H1 (cell line): ENCODE measurements at places on chromosomes 6 and 20.

DNA sequence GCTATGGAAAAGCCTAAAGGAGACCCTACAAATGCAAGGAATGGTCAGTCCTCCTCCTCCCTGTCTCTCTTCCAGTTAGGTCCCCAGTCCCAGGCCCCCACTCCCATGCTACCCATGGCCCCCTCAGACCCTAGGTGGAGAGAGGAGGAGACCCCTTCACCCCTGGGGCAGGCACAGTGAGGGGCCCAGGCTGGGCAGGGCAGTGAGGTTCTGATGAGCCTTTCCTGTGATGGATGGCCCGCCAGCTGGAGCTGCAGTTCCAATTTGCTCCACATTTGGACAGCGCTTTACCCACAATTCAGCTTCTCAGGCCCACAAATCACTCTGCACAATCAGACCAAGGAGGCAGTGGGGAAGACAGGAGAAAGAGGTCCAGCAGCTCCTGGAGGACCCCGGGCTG, 37.3 kb upstream of the MLN start:
- H3K36me3 ChIP-seq: no peaks in the 10 kb centered on the region
- peaks cover 15% of the 10 kb centered on the region for H3K4me1 ChIP-seq
- no peak overlapping the region for H3K27ac ChIP-seq
- no peak for DNase-seq

DNA sequence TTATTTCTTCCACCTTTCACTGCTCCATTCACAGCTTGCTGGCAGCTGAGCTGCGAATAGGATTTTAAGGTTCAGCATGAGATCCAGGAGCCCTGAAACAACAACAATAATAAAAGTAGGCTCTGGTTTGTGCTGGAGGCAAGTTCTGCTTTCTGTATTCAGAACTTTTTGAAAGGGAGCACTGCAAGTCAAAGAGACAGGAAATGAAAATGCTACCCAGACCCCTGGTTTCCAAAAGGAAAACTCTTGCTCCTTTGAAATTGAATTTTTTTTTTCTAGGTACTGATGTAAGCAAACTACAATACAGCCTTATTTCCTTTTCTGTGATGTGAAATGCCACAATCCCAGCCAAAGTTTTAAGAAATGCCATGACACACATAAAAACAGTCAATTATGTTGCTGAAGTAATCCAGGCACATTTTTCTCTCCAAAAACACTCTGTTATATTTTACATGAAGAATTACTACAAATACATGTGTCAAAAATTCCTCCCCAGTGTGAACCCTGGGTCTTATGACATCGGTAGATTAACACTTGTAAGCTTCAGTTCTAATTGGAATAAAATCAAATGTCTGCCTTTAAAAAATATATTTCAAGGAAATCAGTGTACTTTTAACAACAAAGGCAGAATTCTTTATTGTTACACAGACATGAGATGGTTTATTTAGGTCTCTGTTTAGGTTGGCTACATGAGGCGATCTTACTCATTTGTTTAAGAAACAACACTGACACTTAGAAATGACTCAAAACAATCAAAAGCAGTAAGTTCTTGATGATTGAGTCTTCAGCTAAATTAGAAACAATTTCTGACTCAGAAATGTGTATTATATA, 656.7 kb downstream of the EPHA7 start:
- H3K36me3 ChIP-seq: no peaks in the 10 kb centered on the region
- no peaks in the 10 kb centered on the region for H3K4me1 ChIP-seq
- DNase-seq: no peak
- no peak overlapping the region for H3K27ac ChIP-seq

GRCh38 chr6:49564552-49564951, 14.1 kb downstream of the C6orf141 start:
- H3K27me3 ChIP-seq: no peaks in the 10 kb centered on the region
- peaks cover 4% of the 10 kb centered on the region; the same call in 1 of the 2 replicates for H3K36me3 ChIP-seq
- H3K4me3 ChIP-seq: no peak overlapping the region
- no peak overlapping the region for H3K27ac ChIP-seq
- DNase-seq: no peak

DNA sequence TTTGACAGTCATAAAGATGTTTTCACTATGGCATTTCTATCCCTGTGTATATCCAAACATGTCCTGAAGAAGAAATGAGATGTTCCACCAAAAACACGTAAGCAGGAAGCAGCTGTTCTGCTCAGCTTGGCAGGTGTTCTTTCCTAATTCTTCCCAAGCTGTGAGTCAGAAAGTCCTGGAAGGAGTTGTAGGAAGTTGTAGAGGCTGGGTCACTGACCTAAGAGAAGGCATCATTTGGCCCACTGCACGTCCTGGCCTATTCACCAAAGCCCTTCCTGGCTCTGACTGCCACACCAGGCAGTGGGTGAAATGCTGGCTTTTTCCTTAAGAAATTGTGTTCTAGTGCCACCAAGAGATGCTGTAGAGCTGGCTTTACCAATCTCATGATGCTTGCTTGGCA, 40.3 kb downstream of the STX11 start:
- no peak overlapping the region for H3K27ac ChIP-seq
- no peak for DNase-seq
- H3K36me3 ChIP-seq: no peaks in the 10 kb centered on the region
- H3K4me3 ChIP-seq: no peak overlapping the region

DNA sequence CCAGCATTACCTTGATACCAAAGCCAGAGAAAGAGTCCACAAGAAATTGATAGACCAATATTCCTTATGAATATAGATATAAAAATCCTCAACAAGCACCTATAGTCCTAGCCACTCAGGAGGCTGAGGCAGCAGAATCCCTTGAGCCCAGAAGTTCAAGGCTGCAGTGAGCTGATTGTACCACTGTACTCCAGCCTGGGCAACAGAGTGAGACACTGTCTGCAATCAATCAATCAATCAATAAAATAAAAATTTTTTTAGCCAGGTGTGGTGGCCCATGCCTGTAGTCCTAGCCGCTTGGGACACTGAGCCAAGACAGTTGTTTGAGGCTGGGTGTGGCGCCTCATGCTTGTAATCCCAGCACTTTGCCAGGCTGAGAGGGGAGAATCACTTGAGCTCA, 18.9 kb upstream of the SMIM29 start:
- no peak overlapping the region for H3K4me3 ChIP-seq
- H3K27me3 ChIP-seq: no peaks in the 10 kb centered on the region
- H3K36me3 ChIP-seq: no peaks in the 10 kb centered on the region
- H3K27ac ChIP-seq: no peak overlapping the region

DNA sequence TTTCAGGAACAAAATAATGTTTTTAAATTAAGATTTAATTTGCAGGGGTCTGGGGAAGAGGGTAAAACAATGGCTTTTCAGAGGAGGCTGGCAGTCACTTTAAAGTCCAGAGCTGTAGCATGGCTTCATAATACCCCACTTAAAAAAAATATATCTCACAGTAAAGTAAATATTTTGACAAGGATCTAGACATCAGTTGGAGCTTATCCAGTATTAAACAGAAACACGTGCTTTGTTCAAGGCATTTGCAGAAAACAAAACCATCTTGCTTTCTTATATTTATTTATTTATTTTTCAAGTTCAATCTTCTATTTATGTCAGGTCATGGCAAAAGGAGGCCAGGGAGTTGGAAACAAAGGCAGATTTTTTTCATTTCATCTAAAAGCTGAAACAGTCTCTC, 53.3 kb upstream of the PRL start:
- no peak for DNase-seq
- no peaks in the 10 kb centered on the region for H3K4me1 ChIP-seq
- H3K27ac ChIP-seq: no peak overlapping the region
- H3K36me3 ChIP-seq: no peaks in the 10 kb centered on the region

DNA sequence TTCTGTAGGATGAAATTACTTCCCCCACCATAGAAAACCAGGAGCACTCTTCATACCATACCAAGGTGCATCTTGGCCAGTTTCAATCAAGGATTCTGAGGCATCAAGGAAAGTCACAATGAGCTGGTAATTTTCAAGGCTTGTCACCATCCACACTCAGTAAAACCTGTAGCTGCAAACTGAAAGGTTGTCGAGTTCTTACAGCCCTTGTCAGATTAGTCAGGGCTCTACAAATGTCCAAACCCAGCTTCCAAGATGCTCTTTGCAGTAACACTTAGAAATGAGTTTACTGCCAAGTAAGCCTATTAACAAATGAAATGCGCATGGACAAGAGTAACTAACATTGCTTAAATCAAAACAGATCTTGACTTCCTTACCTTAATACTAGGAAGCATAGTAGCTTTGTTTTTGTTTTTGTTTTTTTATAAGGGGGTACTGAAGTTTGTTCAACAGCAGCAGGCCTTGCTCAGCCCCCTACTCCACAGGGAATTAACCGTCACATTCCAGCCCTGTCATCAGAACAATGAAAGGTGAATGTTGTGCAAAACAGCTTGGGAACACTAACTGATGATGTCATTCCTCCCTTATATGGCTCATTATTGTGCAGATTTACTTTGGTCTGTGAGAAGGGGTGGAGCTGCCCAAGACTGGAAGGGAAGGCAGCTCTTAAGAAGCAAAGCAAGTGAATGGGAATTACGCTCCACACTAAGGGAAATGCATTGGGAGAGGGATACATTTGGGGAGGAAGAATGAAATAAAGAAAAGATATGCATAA, 49.9 kb upstream of the TMEM30A start:
- H3K4me1 ChIP-seq: no peaks in the 10 kb centered on the region; the same call in 1 of the 2 replicates
- no peaks in the 10 kb centered on the region for H3K36me3 ChIP-seq
- H3K4me3 ChIP-seq: peak overlapping the region; percentile 38
- no peaks in the 10 kb centered on the region for H3K27me3 ChIP-seq

GRCh38 chr6:106250953-106251352, 74.6 kb downstream of the ATG5 start:
- no peak overlapping the region for H3K4me3 ChIP-seq
- H3K36me3 ChIP-seq: peaks cover 3% of the 10 kb centered on the region
- no peaks in the 10 kb centered on the region for H3K4me1 ChIP-seq
- DNase-seq: no peak
- no peak overlapping the region for H3K27ac ChIP-seq
- no peaks in the 10 kb centered on the region for H3K27me3 ChIP-seq
